Germinal center (tissue), 1 donor: ENCODE measurements at places on chromosomes 2 and 18.

- DNase-seq = no peak
Observed at GRCh38 chr2:25042321-25043240, 705 bp downstream of the EFR3B start.

GRCh38 chr2:180554330-180554729 lies 426.1 kb upstream of the UBE2E3 start:
- DNase-seq = no peak

DNA sequence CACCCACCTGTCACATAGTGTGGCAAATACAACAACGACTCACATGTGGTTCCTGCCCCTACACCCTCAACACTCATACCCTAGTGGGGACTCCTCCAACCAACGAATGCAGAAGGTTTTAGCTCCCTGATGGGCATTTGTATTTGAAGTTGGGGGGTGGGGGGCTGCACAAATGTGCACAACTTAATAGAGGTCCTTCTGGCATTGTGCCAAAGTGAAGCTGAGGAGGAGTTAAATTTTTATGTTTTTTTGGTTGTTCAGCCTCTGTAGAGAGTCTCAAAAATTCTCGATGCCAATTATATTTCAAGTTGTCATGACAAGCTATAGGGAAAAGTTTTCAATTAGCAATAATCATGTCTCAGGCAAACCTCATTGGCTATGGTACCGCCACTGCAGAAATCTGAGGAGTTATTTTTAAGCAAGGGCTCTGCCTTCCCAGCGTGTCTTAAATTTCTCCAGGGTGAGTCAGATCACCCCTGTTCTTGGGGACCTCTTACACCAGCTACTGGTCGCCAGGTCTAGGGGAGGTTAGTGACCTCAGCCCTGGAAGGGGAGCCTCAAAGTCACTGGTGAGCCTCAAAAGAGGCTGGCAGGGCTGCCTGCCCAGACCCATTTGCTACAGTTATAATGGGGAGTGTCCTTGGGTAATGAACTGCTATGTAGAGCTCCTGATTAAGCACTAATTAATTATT lies 102.7 kb upstream of the TAF1B start:
- DNase-seq = no peak

DNA sequence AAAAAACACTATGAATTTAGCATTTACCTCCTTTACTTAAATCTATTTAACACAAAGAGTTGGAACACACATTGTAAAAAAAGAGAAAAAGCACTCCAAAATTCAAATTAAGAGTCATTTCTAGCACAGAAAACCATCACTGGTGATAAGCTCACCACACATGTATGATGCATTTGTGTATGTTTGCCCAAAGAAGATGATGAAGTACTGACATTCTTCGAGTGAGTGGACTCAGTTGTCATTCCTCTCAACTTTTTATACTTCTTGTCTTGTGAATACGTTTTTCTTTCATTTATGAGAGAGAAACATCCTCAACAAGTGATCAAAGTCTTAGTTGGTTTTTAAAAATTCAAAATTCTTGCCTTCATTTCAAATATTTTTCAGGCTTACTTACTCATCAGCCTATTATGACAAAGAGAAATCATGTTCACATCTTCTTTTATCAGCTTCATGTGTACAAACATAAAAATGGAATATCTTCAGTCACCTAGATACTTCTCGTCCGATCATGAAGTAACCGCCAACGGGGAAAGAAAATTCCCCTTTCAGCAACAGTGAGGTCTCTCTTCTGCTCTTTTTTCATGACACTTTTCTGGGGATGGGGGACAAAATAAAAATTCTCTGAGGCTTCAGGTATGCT lies 1.5 kb downstream of the DSEL start:
- no peak for DNase-seq

DNA sequence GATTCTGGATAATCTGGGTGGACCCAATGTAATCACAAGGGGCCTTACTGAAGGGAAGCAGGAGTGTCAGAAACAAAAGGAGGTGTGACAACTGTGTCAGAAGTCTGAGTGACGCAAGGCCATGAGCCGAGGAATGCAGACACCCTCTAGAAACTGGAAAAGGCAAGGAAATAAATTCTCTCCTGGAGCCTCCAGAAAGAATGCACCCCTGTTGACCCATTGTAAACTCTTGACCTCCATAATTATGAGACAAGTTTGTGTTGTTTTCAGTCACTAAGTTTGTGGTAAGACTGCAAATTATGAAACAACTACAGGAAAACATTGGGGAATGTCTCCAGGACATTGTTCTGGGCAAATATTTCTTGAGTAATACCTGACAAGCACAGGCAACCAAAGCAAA lies 47.3 kb upstream of the B3GNT7 start:
- DNase-seq = no peak

- DNase-seq = no peak
Observed at GRCh38 chr18:74944676-74945075, 264.3 kb downstream of the PTGR3 start.

DNA sequence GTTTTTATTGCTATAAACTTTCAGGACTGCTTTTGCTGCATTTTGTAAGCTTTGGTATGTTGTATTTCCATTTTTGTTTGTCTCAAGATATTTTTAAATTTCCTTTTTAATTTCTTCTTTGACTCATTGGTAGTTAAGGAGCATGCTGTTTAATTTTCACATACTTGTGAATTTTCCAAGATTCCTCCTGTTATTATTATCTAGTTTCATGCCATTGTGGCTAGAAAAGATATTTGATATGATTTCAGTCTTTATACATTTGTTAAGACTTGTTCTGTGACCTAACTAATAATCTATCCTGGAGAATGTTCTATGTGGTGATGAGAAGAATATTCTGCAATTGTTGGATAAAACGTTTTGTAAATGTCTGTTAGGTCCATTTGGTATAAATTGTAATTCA lies 62.1 kb downstream of the NUP35 start:
- DNase-seq = no peak

DNA sequence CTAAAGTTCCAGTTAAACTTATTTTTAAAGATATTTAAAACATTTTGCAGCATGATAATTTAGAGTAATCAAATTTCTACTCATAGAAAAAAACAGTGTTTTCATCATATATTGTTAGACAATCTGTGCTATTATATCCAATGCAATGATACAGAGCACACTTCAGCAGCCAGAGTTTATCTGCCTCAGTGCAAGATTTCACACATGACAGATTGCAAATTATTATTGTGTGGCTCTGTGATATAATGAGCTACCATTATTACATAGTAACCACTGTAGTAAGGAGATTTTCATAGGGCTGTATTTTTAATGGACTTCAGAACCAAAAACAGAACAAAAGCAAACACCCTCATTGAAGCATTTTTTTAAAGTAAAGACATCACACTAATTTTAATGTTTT lies 762.4 kb downstream of the DSC3 start:
- no peak for DNase-seq

DNA sequence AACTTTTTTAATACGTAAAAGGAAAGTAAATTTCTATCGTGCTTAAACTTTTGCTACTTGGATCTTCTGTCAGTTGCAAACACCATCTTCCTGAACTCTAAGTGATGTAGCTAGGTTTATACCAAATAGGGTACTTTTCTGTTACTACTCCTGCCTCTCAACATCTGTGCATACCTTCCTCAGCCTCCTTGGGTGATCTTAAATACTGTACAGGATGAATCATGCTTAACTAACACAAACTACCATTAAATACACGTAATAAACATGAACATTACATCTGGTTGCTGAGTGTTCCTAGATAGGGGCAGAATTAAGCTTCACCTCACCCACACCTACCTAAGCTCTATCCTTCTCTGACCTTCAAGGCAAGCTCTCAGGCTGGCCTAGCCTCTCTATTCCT lies 398.0 kb downstream of the TXNL1 start:
- no peak for DNase-seq
